ENCODE measurements at places on chromosomes 7 and 10.

DNA sequence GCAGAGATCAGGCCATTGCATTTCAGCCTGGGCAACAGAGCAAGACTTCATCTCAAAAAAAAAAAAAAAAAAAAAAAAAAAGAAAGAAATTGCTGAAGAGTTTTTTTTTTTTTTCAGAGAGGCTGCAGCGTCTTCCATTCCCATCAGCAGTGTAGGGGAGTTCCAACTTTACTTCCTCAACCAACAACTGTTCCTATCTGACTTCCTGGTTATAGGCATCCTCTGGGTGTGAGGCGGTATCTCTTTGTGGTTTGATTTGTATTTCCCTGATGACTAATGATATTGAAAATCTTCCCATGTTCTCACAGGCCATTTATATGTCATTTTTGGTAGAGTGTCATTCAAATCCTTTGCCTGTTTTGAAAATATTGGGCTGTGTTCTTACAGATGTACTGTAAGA, 40.2 kb downstream of the PRTFDC1 start:
- DNase-seq, result no peak

DNA sequence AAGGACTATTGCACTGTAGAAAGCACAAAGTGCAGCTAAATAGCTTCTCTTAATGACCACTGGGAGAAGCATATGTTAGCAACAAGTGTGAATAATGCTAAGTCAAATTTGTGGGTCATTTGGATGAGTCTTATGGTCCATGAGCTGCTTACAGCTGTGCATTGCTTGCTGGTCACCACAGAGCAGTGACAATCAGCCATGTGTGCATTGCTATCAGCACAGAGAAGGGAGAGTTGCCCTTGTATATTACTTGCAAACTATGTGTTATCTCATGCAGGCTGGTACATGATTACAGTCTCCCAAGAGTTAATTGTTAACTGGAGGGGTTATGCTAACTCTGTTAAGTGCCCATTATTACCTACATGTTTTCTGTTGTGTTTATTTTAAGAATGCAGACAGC, 25.7 kb downstream of the MRPS33 start:
- DNase-seq, result no peak

DNA sequence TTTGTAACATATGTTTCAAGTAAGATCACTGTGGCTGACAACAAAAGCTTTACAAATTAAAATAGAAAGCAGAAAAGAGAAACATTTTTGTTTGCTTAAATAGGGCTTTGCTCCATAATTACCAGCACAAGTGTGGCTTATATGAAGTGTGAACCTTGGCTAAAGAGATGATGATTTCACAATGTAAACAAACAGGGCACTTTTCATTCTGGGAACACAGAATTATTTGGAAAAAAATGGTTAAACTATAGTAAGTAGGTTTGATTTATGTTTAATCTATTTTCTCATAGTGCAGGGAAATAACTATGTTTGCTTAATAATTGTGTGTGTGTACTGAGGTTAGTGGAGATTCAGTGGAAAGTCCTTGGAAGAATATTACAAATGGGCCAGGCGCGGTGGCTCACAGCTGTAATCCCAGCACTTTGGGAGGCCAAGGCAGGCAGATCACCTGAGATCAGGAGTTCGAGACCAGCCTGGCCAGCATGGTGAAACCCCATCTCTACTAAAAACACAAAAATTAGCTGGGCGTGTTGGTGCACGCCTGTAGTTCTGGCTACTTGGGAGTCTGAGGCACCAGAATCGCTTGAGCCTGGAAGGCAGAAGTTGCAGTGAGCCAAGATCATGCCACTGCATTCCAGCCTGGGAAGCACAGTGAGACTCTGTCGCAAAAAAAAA, 19.1 kb upstream of the OTUD1 start:
- no peak for DNase-seq

DNA sequence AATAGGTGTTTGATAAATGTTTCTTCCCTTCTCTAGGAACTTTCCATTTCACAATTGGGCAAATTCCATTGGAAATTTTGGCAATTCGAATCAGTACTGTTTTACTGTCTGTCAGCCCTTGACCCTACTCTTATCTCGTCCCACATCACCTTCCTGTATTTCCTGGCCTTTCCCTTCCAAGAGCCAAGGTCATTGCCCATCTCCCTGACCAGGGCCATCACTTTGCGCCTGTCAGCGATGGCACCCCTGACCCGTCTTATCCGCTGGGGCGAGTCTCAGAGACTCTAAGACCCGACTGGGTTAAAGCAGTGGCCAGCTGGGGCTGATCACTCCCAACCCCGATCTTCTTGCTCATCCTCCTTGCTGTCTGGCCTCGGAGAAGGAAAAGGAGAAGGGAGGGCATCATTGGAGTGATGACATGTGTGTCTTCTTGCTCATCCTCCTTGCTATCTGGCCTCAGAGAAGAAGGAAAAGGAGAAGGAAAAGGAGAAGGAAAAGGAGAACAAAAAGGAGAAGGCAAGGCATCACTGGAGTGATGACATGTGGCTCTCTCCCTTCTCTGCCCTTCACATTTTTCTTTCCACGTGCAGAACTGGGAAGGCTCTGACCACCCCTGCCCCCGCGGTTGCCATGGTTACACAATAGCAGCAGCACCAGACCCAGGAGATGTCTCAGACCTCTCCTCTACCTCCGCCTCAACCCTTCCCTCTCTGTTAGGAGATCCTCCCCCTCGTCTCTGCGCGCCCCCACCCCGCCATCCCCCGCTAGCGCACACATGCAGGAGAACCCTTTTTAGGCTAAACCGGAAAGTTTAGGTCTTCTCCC, 2.0 kb downstream of the SEMA3D start:
- no peak for DNase-seq

All from stimulated activated CD4-positive, alpha-beta T cell treated with anti-CD3 and anti-CD28 coated beads, Interleukin-1b, Interleukin-23, amount 100 ng/mL, for 1 hour (primary cell).